Adrenal gland (tissue), 19 donors: ENCODE measurements at places on chromosomes 2 and 18. TPM values are rescaled to one million over a fixed set of nuclear protein-coding genes. Genes with fewer than 3 reads are reported as not detected.

The NCKAP5 gene
- total RNA-seq = 1.1 TPM

The AQP12B gene
- total RNA-seq = not detected

The ALKAL2 gene
- 129 TPM for total RNA-seq

The REV1 gene
- 46.4 TPM for total RNA-seq
